ENCODE measurements at places on chromosomes 6 and 20.

DNA sequence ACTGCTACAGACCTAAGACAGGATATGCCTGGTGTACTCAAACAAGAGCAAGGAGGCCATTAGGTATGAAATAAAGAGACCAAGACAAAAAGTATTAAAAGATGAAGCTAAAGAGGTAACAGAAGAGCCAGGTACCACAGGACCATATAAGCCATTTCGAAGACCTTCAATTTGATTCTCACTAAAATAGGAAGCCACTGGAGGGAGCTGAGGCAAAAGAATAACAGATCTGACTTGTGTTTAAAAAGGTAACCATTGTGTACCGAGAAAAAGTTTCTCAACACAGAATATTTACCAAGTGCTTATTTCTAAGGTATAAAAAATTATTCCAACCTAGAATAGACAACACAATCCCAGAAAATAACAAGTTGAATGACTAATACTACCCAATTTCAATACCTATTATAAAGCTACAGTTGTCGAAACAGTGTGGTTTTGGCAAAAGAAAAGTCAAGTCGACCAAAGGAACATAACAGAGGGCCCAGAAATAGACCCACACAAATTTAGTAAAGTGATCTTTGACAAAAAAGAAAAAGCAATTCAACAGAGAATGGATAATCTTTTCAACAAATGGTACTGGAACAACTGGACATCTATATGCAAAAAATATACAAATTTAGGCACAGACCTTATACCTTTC, 125.3 kb upstream of the DST start:
- DNase-seq: no peak

DNA sequence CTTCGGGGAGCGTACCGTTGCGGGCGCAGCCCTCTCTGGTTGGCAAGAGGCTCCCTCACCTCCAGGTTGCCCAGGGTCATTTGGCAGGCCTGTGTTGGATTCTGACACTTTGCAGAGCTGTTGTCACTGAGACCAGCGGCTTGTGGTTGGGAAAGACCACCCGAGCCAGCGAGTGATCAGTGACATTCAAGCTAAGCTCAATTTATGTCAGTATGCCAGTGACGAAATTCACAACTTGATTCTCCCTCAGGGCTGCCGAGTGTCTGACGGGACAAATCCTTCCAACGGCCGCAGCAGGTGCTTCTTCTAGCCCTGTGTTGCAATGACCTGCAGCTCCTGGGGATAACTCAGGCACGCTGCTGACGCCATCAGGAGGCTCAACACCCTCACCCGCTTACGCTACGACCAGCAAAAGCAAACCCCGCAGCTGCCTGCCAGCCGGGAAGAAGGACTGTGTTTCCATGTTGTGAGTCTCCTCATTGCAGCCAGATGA, 16.9 kb upstream of the SLC22A2 start:
- DNase-seq: no peak

DNA sequence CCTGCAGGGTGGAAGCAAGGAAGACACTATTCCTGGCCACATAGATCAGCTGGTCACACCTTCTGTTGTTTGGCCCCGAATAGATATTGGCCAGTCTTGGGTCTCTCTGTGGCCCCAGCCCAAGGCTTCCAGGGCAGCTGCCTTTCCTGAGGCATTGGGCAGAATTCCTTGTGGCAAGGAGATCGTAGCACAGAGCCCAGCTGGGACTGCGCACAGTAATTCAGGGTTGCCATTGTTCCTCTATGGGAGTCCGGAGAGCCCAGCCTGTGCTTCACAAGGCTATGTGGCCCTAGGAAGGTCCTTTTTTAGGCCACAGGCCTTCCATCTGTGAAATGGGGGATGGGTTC, 6.9 kb downstream of the SGK2 start:
- DNase-seq: no peak

- no peak for DNase-seq
These were observed 3.7 kb upstream of the PMEPA1 start for GRCh38 chr20:57713505-57713903.

DNA sequence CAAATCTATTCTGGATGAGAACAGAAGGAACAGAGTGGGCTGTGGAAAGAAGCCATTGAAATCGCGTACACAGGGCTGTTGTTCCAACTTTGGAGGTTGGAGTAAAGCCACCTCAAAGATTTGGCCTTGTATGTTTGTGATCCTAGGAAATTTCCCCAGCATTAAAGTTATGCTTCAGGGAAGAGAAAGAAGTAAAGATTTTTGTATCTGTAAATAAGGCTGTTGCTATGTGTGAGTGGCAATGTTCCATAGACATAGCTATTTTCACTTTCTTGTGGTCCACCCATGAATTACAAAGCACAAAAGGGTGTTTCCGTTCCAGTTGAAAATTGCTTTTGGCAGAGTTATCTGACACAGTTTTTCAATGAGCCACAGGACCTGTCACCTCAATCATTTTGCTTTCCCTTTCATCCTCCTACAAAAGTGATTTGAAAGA, 321.3 kb downstream of the TFAP2B start:
- DNase-seq: no peak

- DNase-seq: no peak
These were observed 61.8 kb downstream of the APCDD1L start for GRCh38 chr20:58453391-58453790.

DNA sequence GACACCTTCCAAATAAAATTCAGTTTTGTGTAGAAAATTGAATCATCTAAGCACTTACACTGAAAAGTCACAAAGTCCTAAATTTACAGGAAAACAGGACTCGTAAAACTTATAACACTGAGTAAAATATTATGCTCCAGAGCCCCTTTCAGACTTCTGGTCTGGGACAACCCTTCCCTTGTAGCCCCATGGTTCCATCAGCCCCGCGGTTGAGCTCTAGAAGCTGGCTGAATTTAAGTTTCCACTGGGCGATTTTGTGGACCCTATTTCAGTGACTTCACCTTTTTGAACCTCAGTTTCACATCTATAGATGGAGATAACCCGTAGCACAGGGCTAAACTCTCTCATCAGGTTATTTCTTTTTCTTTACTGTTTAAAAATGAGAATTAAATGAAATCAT, 117.7 kb upstream of the BACH2 start:
- DNase-seq: no peak

GRCh38 chr6:43082806-43083655, 6.9 kb downstream of the PTK7 start:
- no peak for DNase-seq

DNA sequence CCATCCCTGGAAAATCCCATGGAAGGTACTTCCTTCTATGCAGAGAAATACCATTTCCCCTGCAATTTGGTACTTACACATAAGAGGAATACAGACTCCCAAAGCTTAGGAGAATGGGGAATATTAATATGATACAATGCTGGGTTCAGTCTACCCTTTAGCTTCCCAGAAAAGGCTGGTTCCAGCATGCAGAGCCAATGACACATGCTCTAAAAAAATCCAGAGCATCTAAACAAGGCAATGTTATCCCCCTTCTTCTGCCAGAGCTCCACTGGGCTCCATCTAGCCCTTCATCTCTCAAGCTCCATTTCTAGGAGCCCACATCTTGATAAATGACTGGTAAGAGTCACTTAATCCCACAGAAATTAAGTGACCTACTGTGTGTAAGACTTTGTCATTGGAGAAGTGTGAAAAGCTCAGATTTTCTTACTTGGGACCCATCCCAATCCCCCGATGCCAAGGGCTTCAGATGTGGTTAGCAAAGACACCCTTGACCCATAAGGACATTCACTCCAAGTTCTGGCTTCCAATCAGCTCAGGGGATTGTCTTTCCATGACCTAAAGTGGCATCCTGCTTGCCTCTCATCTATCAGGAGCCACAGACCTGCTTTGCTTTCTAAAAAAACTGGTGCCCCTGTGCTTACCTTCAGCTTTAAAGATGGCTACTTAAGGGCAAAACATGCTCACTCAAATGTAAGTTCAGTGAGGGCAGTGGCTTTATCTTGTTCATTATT, 137.5 kb downstream of the UNC5CL start:
- DNase-seq: no peak

DNA sequence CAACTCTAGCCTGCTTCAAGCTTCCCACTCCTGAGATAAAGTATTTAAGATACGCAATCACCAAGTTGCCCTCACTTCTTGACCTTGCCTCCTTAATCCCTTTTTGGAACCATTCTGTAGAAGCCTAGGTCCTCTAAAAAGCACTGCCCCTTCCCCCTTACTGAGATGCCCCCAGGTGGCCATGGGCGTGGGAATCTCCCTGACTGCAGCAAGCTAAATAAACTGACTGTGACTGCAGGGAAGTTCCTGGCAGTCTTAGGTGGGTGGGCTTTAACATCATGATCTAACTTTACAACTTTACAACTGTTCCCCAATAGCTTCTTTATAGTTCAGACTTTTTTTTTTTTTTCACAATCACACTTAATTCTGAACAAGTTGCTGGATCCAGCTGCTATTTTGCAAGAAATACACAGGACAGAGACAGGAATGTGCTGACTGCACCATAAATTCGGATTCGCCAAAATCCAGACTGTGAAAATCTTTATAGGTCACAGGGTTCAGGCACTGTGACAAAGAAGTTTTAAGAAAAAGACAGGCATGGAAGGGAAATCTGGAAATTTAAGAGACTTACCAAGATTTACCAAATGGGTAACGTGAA, 344.2 kb upstream of the SULF2 start:
- no peak for DNase-seq

DNA sequence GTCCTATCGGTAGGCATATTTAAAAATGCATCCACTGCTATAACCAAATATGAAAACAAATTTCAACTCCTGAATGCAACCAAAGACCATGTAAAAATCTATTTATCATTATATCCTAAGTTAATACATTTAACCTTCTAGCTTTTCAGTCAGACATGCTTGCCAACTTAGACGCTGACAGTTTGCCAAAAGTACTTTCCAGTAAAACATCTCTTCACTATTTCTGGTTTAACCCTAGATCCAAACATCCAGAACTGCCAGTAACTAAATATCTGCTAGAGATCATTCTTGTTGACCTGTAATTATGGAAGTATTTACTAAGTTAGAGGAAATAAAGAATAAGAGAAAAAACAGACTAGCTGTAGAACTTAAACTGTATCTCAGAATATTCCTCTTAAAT, 210.2 kb upstream of the THEMIS start:
- no peak for DNase-seq

DNA sequence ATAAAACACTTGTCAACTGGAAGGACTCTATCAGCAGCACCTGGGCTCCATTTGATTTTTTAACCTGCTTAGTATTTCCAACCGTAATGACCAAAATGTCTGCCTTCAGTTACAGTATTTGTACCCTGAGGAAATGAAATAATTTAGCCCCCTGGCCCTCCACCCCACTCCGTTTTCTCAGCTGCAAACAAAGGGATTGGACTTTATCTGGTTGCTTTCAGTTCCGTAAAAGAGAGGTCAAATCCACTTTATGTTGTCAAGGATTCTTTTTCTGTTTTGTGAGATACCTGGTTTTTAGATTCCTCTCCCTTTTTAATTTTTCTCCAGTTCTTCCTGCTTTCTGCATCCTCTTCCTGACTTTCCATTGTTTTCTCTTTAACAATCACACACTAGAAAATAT, 64.4 kb upstream of the BMP2 start:
- no peak for DNase-seq

DNA sequence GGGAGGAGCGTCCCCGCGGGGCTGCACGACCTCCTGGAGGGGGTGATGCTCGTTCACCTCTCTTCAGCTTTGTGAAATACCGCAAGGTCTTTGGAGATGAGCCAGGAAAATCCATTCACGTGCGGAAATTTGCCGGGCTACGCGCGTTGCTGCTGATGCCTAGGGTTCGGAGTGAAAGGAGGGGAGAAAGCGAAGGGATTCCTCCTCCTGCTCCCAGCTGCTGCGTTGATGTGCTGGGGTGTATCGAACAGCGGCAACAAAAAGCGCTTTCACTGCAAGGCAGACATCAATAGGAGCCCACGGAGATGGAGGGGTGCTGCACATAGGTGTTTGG, 391 bp upstream of the B3GAT2 start:
- no peak for DNase-seq

GRCh38 chr6:39855356-39855995, 63.3 kb downstream of the DAAM2 start:
- DNase-seq: no peak

- peak; percentile 67 for DNase-seq
These were observed 60.2 kb downstream of the GCLC start for GRCh38 chr6:53484476-53485280.

- no peak for DNase-seq
These were observed 28.9 kb upstream of the ASF1A start for GRCh38 chr6:118865100-118865391.

GRCh38 chr20:34595377-34596184, 37.1 kb downstream of the MAP1LC3A start:
- DNase-seq: no peak

GRCh38 chr20:61731363-61732181, 334.1 kb downstream of the TAF4 start:
- no peak for DNase-seq

GRCh38 chr6:115891111-115891669, 169.5 kb downstream of the FRK start:
- DNase-seq: no peak

DNA sequence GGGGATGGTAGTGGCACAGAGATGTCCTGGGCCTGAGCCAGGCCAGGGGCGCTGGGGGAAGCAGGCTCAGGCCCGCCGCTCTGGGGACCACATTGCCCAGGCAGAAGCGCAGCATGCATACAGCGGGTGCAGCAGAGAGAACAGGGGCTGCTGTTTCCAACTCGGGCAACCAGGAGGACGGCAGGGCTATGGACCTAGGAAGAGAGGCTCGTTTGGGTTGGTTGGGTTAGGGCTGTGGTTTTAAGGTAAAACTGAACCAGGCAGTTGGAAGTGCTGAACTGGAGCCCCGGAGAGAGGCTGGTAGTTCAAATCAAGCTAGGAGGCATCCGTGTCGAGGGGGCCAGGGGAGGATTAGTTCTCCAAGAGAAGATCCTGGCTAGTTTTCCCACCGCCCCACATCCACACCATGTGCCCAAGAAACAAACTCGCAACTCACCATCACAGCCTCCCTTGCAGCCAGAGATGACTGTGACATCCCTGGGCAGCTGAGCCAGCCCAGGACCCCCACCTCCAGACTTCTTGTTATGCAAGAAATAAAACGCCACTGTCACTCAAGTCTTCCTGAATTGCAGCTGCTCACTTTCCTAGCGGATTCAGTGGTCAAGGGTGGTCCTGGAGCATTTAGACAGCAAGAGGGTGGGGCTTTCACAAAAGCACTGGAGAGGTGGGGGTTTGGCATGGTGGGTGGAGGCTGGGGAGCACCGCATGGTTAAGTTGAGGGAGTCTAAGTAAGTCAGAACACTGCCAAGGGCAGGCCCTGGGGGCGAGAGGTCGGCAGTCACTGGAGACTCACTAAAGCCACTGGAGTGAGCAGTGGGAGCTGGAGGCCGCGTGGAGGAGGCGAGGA, 161.2 kb downstream of the GRM4 start:
- DNase-seq: no peak

DNA sequence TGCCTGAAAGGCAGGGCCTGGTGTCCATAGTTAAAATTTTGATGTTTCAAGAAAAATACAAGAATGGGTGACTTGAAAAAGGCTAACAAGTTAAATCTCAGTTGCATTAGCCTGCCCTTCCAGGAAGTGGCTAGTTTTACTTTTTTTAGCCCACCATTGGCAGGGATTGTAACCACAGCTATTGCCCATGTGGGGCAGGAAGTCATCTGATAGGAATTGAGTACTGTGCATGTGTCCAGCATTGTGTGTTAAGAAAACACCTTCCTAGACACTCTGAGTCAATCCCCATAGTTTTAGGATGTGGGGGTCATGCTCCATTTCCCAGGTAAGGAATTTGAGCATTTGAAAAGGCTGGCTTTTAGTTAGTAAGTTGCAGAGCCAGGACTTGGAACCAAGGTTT, 26.9 kb downstream of the LYRM2 start:
- DNase-seq: no peak

- DNase-seq: no peak
These were observed 35.0 kb downstream of the SERPINB1 start for GRCh38 chr6:2806644-2807043.
